Stimulated activated CD4-positive, alpha-beta T cell treated with anti-CD3 and anti-CD28 coated beads, Interleukin-4, amount 100 ng/mL, for 4 hours (primary cell): ENCODE measurements at places on chromosomes 12 and 14.

- DNase-seq = no peak
Observed at GRCh38 chr12:106131676-106132075, 7.1 kb downstream of the NUAK1 start.

DNA sequence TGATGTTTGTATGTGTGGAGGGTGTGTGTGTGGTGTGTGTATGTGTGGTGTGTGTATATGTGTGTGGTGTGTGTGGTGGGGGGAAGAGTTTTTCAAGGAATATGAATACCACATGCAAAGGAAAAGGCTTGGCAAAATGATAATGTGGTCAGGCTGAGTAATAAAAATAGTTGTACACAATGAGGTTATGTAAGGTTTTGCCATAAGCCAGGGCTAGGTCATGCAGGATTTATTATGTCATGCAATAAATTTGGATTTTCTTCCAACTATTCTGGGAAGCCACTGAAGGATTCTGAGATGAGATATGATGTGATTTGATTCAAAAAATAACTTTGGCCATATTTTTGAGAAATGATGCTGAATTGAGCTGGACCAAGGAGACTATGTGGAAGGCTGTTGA lies 1191.6 kb upstream of the SEL1L start:
- DNase-seq = no peak

GRCh38 chr12:47186246-47186645 lies 106.5 kb upstream of the AMIGO2 start:
- DNase-seq = no peak

GRCh38 chr12:97984974-97985580 lies 522.5 kb downstream of the RMST start:
- no peak for DNase-seq

GRCh38 chr12:31206038-31206670 lies 119.8 kb downstream of the SINHCAF start:
- DNase-seq = no peak

DNA sequence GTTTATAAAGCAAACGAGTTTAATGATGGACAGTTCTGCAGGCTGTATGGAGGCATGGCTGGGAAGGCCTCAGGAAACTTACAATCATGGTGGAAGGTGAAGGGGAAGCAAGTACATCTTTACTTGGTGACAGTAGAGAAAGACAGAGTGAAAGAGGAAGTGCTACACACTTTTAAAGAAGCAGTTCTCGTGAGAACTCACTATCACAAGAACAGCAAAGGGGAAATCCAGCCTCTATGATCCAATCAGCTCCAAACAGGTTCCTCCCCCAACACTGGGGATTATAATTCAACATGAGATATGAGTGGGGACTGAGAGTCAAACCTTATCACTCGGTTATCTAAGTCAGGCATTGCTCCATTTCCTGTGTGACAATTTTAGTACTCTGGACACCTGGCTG lies 189.9 kb upstream of the CNTN1 start:
- no peak for DNase-seq

DNA sequence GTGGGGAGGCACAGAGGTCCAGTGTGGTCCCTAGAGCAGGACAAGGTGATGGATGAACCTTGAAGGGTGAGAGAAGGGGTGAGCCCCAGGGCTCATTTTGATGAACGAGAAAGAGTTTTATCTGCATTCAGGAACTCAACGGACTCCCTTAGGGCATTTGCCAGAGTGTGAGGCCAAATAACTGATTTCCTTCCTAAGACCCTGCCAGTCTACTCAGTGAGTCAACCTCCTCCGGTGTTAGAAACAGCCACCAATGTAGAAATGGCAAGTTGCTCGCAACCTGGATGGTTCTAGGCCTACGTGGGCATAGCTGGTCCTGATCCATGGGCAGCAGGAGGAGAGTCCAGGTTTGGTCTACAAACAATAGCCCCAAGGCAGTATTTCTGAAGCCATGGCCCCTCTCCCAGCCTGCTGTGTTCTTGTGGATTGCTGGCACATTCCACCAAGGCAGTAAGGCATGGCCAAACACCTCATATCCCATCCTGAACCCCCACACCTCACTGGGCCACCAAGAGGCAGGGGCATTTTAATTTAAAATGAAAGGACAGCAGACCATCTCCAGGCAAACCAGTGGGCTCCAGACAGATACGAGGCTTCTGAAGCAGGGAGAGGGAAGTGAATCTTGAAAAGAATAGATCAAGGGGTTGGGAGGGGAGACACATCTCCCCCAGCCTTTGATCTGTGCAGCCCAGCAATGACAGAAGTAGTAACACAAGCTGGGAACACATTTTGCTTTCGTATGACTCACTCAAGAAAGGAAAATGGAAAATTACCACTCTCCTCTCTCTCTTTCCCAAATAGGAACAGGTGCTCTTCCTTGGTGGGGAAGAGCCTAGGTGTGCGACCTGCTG lies 25.4 kb upstream of the TESC start:
- no peak for DNase-seq
